Fibroblast of skin of right quadriceps (primary cell): ENCODE measurements at places on chromosomes 11 and 22.
A peak's percentile ranks its signal among the peaks of the same experiment; 100 is the strongest.

DNA sequence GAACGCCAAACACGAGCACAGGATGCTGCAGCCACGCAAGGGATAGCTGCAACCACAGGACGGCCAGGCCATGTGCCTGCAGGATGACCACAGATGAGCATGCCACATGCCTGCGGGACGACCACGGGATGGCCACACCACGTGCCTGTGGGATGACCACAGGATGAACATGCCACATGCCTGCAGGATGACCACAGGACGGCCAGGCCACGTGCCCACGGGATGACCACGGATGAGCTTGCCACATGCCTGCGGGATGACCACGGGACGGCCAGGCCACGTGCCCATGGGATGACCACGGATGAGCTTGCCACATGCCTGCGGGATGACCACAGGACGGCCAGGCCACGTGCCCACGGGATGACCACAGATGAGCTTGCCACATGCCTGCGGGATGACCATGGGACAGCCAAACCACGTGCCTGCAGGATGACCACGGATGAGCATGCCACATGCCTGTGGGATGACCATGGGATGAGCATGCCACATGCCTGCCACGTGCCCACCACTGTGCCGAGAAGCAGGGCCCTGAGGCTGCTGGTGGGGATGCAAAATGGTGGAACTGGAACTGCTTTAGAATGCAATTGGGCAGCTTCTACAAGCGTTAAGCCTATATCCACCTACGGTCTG, 12.8 kb upstream of the MOB2 start:
- no peak for DNase-seq

- no peak for DNase-seq
These were observed 66.7 kb upstream of the CLTCL1 start for GRCh38 chr22:19358195-19358594.

DNA sequence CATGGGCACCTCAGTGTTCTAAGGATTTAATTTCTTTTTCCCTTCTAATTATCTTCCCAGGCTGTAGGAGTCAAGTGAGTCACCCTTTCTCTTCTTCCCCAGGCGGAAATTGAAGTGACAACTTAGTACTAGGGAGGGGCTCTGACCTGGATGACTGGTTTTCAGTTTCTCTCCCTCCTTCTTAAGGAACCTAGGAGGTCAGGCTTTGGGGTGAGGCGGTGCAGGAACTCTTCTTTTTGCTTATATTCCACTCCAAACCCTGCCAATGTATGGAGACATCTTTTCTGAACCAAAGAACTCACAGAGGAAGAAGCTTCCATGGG, 12.6 kb downstream of the ZDHHC5 start:
- no peak for DNase-seq

DNA sequence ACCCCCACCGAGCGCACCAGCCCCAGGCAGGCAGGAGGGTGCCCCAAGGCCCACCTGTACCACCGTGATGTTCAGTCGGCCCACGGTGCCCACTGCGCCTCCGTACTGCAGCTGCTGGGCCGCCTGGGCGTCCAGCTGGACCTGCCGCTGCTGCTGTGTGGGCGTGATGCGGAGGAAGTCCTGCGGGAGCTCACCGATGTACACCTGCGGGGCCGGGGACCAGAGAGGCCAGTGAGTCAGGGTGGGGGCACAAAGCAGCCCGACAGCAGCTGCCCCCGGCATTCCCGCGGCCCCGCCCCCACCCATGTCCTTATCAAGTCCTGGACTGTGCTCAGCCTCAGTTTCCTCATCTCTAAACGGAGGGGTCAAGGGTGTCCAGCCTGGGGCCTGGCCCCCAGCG, 13.8 kb downstream of the TOLLIP start:
- no peak for DNase-seq

DNA sequence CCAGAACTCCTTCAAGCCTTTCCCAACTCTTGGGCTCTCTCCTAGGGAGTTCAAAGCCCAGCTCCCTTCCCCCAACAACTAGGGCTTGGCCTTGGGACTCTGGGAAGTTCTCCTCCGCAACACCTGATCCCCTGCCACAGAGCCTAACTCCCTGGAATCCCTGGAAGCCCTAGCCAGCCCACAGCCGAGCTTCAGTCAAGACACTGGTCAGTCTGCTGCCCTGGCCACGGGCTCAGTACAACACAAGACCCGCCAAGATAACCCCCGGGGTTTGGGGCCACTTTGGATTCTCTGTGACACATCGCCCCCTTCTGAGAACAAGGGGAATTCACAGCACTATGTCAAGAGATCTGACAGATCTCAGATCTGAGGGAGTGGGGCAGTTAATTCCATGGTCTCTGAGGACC, 58.3 kb downstream of the SLC22A12 start:
- no peak for DNase-seq

DNA sequence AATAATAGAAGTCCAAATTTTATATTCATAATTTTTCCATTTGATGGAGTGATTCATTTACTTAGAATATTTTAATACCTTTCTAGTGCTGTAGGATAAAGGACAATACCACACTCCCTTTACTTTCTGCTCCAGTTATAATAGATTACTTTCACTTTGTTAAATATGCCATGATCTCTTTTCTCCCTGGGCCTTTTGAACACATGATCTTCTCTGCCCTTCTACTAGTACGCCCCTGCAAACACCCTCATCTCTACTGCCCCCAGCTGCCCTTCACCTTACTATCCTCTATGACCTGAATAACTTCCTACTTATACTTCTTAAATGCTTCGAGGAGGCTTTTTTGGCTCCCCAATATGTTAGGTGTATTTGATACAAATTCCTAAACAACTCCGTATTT, 177.3 kb downstream of the GUCY1A2 start:
- no peak for DNase-seq

- no peak for DNase-seq
These were observed 43.2 kb downstream of the IGLL5 start for GRCh38 chr22:22930571-22931556.

DNA sequence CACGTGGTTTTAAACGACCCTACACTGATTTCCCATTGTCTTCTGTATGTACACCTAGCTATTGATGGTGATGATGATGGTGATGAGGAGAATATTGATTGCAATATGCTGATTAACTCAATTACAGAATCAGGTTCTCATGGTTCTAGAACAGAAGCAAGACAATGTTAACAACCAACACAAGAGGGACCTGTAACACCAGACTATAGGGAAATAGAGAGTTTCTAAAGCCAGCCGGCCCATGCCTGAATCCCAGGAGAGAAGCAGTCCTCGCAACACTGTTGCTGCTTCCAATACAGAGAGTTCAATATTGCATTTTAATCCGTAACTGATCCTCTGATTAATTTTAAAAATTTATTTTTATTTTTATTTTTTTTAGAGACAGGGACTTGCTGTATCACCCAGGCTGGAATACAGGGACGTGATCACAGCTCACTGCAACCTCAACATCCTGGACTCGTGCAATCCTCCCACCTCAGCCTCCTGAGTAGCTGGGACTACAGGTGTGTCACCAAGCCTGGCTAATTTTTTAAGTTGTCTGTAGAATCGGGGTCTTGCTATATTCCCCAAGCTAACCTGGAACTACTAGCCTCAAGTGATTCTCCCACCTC, 22.2 kb upstream of the UBASH3B start:
- DNase-seq, result peak; percentile 71

GRCh38 chr11:44625759-44626523, 60.5 kb downstream of the CD82 start:
- DNase-seq, result no peak

DNA sequence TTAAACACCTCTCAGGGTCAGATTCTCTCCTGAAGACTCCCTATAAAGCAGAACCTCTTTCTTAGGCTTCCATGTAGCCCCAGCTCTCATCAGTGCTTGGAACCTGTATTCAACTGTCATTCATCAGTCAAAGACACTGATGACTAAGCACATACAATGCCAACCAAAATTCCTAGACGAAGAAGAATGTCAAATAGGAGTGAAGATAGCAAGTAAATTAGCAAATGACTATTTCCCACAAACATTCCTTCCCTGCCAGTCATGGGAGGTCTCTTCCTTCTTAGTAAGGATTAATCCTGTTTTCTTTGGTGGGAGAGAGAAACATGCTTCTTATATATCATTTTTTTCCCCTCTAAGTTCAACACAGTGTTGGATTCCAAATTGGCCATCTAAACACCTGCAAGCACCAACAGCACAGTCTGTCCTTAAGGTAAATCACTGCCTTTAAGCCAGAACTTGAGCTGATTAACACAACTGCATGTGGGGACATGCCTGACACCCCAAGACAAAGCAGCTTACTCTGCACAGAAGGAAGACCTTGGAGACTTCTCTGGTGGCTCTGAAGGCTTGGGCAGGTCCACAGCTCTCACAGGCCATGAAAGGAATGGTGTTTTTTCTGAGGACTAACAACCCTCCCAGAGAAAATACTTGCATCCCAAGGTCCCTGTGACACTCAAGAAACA, 47.5 kb upstream of the ME3 start:
- DNase-seq, result peak; percentile 96

DNA sequence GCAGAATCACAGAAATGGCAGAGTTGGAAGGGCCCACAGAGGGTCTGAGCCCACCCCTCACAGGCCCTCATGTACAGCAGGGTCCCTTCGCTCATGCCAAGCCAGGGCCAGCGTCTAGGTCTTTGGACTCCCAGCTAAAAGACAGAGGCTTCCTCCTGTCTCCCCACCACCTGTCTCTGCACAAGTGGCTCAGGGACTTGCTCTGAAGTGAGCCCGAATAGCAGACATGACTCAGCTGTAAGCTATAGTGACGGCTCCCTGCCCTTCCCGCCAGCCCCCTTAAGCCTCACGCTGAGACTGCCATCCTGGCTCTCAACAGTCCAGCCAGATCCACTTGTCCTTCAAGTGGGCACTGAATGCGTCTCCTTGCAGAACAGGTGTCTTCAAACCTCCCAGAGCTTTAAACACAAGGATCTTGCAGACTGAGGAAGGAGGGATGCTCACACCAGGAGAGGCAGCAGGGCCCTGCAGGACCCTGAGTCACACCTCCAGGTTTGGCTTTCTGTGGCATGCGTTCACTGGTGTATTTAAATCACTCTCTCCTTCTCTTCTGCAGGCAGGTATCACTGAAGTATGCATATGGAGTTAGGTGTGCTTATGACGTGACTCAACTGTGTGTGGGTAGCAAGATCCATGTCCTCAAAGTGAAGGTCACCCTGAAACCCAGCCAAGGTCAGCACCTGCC, 154.9 kb downstream of the CACNA1I start:
- no peak for DNase-seq

DNA sequence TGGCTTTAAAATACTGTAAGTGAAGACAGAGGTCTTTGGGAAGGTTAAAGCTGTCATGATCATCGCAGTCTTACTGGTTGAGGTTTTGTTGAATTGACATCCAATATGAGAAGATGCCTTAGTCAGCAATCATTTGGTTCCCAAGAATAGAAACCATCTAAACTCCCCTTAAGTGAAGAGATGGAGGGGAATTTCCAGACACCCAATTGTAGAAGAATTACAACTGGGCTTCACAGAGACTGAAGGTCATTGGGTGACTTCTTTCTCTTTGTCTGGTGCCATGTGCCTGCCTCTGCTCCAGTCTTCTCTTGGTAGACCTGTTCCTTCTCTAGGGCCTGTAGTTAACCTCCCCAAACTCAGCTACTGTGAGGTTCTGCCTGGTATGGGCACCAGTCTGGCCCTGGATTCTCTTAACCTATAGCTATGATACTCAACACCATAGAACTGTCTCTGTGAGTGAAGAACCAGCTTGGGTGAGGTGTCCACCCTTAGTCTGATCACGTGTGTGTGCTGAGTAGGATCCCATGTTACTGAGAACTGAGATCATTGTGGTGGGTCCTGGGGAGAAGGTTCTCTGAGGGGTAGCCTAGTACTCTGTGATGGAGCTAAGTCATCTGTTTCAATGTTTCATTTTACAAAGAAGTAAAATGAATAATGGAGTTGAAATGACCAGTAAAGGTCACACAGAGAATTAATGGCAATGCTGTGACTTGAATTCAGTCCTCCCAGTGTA, 182.5 kb downstream of the CSNK2A3 start:
- DNase-seq, result no peak

DNA sequence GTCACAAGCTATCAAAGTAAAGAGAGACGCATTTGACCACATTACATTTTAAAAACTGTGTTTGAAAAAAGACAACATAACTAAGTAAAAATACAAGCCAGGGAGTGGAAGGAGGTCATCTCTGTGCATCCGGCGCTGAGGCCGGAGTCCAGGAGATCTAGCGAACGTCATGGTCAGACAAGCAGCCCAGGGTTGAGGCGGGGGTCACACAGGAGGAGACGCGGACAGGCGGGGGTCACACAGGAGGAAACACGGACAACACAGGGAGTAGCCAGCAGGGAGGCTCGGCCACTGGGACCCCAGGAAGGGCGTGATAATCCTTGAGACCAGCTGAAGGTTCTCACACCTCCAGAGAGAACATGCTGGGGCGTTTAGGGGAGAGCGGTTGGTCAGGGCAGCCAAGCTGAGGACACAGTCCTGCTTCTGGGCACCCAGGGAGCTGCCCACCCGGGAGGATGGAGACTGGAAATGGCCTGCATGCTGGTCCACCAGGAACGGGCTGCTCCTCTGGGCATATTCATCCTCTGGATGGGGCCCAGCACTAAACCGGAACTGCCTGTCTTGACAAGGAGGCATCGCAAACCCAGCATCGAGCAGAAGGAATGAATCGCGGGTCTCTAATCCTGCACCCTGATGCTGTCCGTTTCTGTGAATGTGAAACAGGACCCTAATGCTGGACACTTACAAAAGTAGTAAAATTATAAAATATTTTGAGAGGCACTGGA, 40.9 kb upstream of the MUC5AC start:
- DNase-seq, result no peak

GRCh38 chr11:575313-575995, 816 bp upstream of the PHRF1 start:
- DNase-seq, result no peak

DNA sequence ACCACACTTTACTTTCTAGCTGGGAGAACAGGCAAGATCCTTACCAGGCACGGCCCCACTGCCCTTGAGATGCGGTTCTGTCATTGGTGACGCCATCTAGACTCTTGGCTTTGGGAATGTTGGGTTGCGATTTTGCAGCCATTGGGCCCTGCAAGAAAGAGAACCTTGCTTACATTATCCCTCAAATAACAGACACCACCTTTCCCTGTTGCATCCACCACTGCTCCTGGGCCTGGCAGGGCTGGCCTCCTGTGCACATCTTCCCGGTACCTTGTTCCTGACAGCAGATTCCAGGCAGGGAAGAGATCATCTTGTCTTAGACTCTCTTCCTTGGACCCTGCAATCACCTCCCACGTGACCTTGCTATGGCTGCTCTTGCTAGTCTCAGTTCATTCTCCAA, 3.4 kb downstream of the DHCR7 start:
- no peak for DNase-seq

GRCh38 chr11:113255096-113255495, 59.3 kb upstream of the TTC12 start:
- no peak for DNase-seq

DNA sequence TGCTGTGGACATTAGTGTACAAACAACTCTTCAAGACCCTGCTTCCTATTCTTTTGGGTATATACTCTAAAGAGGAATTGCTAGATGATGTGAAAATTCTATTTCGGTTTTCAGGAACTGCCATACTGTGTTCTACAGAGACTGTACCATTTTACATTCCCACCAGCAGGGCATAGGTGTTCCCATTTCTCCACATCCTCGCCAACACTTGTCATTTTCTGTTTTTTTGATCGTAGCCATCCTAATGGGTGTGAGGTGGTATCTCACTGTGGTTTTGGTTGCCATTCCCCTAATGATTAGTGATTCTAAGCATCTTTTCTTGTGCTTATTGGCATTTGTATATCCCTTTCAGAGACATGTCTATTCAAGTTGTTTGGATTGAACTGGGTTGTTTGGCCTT, 29.8 kb upstream of the GRK3 start:
- DNase-seq, result no peak

- DNase-seq, result peak; percentile 9
These were observed 58.4 kb upstream of the PSMA1 start for GRCh38 chr11:14578541-14578956.
